ENCODE measurements at places on chromosomes 7 and 10.
A peak's percentile ranks its signal among the peaks of the same experiment; 100 is the strongest.

DNA sequence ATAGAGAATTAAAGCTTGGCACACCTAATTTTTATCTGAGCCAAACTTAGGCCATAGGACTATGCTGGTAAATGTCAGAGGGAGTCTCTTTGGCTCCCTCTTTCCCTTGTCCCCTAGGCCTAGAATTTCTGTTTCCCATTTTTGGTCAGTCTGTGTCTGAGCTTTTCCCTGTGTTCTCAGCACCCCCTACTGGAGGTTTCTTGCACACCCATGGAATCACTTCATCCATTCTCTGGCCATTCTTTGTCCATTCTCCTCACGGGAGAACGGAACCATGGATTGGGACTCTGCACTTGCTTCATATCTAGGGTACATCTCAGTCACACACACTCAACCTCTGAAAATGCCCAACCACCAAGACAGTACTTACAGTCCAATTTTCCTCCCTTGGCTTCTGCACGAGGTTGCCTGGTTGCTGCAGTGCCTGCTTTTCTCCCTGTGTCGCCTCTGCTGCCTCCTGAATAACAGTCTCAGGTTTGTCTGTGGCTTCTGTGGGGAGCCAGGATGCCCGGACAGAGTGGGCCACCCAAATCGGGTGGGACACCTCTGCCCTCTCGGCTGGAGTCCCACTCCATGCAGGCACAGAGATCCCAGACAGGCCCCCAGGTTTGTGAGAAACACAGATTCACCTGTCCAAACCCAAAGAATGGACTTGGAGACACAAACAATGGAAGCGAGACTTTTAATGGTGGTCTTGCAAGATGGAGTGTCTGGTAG, 35.1 kb upstream of the DNAH11 start:
- no peak for DNase-seq

GRCh38 chr10:4543938-4544533, 282.0 kb upstream of the AKR1E2 start:
- DNase-seq, result no peak

DNA sequence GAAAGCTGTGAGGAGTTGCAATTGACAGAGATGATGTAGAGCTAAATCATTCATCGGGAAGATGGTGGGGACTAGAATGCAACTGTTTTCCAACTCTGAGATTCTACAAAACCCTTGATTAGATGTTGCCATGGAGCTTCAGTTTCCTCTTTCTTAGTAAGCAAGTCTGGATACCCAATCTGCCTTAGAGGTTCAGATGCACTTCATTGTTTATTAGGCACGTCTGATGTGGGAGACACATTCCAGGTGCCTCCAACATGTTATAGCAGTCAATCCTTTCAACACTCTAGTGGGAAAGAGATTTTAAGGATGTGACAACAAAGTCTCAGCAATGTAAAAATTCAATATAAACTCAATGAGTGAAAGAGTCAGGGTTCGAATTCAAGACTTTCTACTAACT, 291.3 kb upstream of the PHYHIPL start:
- no peak for DNase-seq

GRCh38 chr7:106176414-106177299, 64.5 kb upstream of the SYPL1 start:
- DNase-seq, result peak; percentile 67

Data from stimulated activated naive CD8-positive, alpha-beta T cell treated with anti-CD3 and anti-CD28 coated beads, Interleukin-15, amount 100 ng/mL, for 72 hours (primary cell).